CD4-positive, alpha-beta T cell treated with Interleukin-12 subunit alpha and Interleukin-12 subunit beta, for 1 hour (primary cell): ENCODE measurements at places on chromosomes 3 and 15.

DNA sequence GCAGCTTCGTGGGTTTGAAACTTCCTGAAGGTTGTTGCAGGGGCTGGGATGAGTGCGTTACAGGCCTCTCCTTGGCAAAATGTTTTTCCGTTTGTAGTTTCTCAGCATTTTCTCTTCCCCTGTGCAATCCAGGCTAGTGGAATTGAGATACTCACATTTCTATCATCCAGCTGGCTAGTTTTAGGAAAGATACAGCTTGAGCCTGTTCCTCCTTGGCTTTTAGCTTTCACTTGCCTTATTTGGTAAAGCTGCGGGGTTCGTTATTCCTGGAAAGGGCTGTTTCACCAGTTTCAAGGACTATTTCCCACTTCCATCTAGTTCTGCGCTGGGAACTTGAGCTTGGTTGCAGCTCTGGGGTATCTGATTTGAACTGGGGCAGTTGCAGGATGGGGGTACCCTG lies 90.3 kb downstream of the ITPR1 start:
- no peak for DNase-seq

GRCh38 chr3:127159543-127159942 lies 33.4 kb upstream of the PRR23E start:
- DNase-seq: no peak

- DNase-seq: no peak
Measured at GRCh38 chr15:43955140-43955539, 128.3 kb downstream of the WDR76 start.

- DNase-seq: no peak
Measured at GRCh38 chr3:62950210-62950609, 75.0 kb upstream of the CADPS start.
